Umbilical cord (tissue), 2 donors: ENCODE measurements at places on chromosomes 2 and 18. TPM values are rescaled to one million over a fixed set of nuclear protein-coding genes. Genes with fewer than 3 reads are reported as not detected.

The PSMA8 gene
- total RNA-seq: 6.3 TPM

The MBD5 gene
- 84.5 TPM for total RNA-seq

The HOXD1 gene
- total RNA-seq: 0.48 TPM

The GALNT5 gene
- total RNA-seq: 77.8 TPM

The DOK6 gene
- 13.7 TPM for total RNA-seq

The FBXO36 gene
- total RNA-seq: 0.72 TPM

The KCNK3 gene
- total RNA-seq: 11.8 TPM
